Cortex of kidney (tissue), 1 donor: ENCODE measurements at places on chromosomes 11 and 22.

DNA sequence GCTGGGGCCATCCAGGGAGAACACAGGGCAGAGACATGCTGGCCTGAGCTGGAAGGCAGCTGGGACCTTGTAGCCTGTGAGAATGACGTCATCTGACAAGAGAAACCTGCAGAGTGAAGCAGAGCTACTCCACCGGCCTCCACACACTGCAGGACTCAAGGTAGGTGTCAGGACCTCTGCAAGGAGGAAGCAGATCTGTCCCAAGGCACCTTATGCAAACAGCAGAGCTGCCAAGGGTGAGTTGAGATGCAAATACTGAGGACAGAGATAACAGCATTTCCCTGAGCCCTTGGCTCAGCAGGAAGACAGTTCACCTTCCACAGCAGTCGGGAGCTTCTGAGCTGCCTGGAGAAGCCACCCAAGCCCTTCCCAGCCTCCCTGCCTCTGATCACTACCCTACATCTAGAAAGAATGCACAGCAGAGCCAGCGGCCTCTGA lies 51.9 kb upstream of the IGSF9B start:
- DNase-seq, result no peak

- no peak for DNase-seq
These were observed 1.0 kb downstream of the RIC3 start for GRCh38 chr11:8167796-8168195.

GRCh38 chr22:49099496-49100124 lies 728.1 kb downstream of the BRD1 start:
- no peak for DNase-seq

DNA sequence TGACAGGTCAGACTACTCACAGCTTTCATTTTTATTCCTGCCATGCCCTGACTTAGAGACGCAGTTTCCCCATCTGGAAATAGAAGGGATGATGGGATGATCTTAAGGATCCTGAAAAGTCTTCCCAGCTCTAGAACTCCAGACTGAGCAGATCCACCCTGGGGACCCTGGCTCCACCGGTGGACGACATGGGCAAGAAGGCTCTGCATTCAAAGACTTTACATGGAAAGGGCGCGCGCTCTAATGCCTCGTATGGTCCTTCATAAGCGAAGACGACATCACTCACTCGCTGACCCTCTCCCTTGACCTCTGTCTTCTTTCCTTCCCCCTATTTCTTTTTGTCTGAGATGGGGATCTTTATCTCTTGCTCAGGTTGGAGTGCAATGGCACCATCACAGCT lies 24.4 kb upstream of the PHF21B start:
- DNase-seq, result no peak

- DNase-seq, result no peak
These were observed 14.0 kb upstream of the EHD1 start for GRCh38 chr11:64892411-64892831.

DNA sequence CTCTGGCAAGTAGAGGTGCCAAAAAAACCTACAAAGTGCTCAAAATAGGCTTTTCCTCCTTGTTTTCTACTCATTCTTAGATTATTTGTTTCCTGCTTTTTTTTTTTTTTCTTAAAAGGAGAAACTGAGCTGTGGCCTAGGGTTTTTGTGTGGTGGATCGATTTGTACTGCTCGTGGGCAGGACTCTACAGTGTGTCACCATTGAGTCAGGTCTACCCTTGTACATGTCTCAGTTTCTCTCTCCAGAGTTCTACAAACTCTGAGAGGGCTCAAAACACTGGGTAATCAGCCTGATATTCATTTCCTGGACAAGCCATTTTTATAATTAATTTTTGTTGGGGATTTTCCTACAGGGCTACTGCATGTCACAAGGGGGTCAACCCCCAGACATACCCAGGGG lies 5.2 kb upstream of the CASP4 start:
- DNase-seq, result no peak

GRCh38 chr11:2549876-2550605 lies 105.2 kb downstream of the KCNQ1 start:
- no peak for DNase-seq

DNA sequence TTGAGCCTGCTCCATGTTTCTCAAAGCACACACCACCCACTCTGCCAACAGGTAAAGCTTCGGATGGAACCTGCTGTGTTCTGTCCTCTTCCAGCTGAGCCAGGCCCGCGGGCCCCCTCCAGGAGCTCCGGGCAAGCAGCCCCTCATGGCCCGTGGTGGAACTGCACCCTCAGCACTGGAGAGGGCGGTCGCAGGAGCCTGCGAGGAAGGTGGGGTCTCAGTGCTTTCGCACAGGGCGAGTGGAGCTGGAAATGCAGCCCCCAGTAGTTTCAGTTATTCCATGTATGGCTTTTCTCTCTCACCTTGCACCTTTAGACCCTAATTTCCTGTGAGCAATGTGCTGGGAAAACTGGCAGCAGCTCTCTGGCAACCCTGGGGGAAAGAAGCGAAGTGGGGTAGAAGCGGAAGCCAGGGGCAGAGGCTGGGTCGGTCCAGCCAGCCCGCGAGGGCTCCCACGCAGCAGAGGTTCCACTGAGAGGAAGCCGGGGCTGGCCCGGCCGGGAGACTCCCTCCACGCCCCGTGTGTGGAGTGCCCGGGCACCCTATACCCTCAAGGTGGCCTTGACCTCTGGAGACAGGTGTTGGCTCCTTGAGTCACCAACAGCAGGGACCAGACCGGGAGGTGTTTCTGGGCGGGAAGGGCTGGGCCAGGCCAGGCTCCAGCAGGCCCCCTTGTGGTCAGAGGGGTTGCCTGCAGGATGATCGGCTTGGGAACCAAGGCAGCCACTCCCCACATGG lies 119.9 kb upstream of the TMEM45B start:
- DNase-seq, result no peak

DNA sequence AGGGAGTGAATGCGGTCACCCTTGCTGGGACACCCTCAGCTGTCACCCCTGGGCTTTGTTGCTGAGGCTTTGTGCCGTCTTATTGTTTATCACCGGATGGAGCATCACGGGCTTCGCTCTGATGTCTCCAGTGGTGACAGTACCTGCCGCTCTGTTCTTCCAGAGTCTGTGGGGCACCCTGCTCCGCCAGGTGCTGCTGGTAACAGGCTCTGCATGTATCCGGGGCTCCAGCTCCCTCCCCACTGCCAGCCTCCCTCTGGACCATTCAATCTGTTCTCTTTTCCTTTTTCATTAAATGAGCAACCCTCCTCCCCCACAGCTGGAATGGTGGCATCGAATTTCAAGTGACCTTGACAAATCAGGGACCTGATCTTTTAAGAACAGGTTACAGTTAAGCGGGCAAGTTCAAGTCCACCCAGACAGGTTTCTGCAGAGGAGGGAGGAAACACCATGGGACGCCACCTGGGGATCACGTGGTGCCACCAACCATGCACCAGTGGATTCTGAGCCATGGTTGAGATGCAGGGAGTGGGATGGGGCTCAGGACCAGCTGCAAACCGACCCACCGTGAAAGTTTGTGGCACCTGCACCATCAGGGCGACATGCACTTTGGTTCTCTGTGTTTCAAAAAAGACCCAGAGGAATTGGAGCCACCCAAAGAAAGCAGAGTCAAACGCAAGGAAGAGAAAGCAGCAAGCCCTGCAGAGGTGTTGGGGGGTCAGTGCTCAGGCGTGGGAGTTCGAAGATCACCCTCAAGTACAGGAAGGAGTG lies 89.3 kb downstream of the BCR start:
- no peak for DNase-seq

DNA sequence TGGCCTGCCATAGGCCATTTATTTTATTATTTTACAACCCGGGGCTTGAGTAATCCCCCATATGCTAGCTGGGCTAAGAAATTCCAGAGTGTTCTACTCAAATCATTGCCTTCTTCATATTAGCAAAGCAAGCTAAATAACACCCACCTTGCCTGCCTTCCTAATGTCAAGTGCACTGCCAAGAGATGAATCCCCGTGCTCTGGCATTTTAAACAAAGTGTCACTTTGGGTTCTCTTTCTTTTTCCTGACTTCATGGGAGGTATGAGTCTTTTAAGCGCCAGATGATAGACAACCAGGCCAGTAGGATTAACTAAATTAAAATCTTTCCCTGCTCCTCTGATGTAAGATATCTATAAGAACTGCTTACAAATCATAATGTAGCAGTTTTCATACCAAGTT lies 4.5 kb downstream of the MPPED2 start:
- DNase-seq, result no peak

GRCh38 chr11:108170184-108170583 lies 48.8 kb downstream of the ACAT1 start:
- DNase-seq, result no peak

GRCh38 chr22:38820020-38820419 lies 23.8 kb downstream of the NPTXR start:
- no peak for DNase-seq

- no peak for DNase-seq
These were observed 651 bp upstream of the FAM83F start for GRCh38 chr22:39994041-39994565.

DNA sequence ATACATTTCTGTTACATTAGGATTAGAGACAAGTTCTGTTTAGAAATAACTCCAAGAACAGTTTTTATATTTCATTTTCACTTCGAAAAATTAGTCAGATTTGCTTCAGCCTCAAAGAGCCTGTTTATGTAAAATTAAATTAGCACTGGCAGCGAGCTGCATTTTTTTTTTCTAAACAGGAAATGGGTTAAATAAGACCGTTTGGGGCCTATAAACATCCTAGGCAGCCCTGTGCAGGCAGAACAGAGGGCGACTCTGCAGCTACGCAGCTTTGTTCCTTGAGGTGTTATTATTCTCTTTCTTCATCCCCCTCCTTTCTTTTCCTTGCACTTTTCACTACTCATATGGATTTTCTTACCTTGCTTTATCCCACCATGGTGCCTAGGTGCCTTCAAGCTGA lies 48.7 kb downstream of the CWC15 start:
- DNase-seq, result no peak

GRCh38 chr22:32511274-32511673 lies 36.7 kb downstream of the FBXO7 start:
- DNase-seq, result no peak

GRCh38 chr11:66418168-66418985 lies 2.5 kb upstream of the NPAS4 start:
- DNase-seq, result no peak

DNA sequence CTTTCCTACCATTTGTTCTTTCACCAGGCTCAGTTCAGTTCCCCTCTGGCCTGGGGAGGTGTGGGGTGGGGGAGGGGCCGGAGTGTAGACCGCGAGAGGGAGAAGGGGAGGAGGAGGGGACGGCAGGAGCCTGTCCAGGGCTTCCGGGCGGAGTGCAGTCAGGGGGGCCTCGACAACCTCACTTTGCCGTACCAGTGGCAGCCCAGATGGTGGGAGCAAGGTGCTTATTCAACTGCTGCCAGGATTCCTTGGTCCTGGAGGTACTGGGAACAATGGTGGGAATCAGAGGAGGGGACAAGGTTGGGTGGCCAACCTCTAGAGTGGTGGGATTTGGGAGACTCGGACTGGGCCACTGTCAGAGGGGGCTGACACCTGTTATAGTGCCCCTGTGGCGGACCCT lies 1.2 kb downstream of the BACE1 start:
- DNase-seq, result no peak

GRCh38 chr22:50058061-50058905 lies at the start of gene TTLL8:
Gene TTLL8 (minus strand): TSS chr22:50058298.
- DNase-seq, result no peak

- DNase-seq, result no peak
These were observed 148.4 kb downstream of the CACNA1I start for GRCh38 chr22:39718921-39719475.

- DNase-seq, result no peak
These were observed 128.0 kb upstream of the FGF3 start for GRCh38 chr11:69947059-69947792.

- no peak for DNase-seq
These were observed 42.2 kb downstream of the FAT3 start for GRCh38 chr11:92266806-92267205.

- no peak for DNase-seq
These were observed 56.0 kb upstream of the LINC01488 start for GRCh38 chr11:69425444-69425843.

DNA sequence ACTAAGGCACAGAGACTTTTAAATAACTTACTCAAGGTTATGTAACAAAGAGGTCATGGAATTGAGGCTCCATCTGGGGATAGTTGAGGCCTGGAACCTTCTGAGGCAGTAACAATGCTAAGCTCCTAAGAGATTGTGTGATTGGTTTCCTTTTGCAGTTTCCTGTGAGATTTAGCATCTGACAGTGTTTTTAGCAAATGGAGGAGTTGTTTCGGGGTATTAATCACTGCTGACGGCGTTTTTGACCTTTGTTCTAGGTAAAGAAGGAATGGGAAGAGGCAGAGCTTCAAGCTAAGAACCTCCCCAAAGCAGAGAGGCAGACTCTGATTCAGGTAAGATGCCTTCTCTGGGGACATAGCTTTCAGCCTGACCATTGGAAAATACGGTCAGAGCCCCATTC lies 32.1 kb upstream of the ST14 start:
- DNase-seq, result no peak

DNA sequence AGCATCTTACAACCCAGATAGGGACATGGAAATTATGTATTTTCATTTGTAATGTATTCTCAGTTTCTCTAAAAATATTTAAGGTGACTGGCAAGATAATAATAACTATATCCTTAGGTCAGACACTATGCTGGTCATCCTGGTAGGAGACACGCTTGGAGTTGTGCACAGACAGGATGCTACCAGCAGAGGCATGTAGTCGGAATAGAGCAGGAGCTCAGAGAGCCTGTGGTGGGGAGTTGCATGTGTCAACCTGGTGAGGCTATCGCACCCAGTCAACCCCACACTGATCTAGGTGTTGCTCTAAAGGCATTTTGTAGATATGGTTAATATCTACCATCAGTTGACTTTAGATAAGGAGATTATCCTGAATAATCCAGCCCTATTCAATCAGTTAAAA lies 318.5 kb downstream of the MIAT start:
- DNase-seq, result no peak

GRCh38 chr22:43884600-43885318 lies 7.1 kb downstream of the PNPLA5 start:
- no peak for DNase-seq

DNA sequence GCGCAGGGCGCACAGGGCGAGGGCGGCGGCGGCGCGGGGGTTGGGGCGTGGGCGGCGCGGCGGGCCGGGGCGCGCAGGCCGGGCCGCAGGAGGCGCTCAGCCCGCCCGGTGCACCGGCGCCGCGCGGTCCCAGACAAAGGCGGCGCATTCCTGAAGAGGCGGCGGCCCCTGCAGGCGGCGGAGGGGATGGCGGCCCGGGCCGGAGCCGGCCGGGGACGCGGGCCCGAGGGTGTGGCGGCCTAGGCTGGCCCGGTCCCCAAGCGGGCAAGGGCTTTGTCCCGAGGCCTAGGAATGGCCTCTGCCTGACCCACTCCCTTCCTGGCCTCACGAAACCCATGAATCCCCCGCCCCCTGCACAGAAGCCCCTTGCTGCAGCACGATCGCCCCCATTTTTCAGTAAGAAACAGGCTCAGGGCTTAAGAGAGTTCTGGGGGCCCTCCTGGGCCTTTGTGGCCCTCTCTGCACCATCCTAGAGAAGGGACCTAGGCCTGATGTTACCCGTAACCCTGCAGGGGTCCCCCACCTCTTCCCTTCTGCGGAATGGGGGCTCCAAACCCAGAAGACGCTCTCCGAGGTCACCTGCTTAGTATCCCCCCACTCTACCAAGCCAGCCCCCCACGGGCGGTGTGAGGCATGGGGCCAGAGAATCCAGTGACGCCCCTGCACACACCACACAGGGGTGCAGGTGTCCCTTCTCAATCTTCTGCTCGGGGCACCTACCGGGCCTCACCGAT lies at the start of gene RTN4R:
Gene RTN4R, minus strand, starts transcription at position 40 of the 734 bp plus-strand sequence. CDS start 226 bp downstream, outside the sequence.
- no peak for DNase-seq

- no peak for DNase-seq
These were observed 1328.7 kb downstream of the TBC1D22A start for GRCh38 chr22:48091060-48091650.
